ENCODE measurements at places on chromosomes 6 and 20.

GRCh38 chr20:57591289-57592229 lies 28.7 kb downstream of the ZBP1 start:
- DNase-seq = no peak

- no peak for DNase-seq
Measured at GRCh38 chr6:3871515-3871914, 22.3 kb downstream of the FAM50B start.

- no peak for DNase-seq
Measured at GRCh38 chr6:148343047-148343782, 577 bp downstream of the SASH1 start.

DNA sequence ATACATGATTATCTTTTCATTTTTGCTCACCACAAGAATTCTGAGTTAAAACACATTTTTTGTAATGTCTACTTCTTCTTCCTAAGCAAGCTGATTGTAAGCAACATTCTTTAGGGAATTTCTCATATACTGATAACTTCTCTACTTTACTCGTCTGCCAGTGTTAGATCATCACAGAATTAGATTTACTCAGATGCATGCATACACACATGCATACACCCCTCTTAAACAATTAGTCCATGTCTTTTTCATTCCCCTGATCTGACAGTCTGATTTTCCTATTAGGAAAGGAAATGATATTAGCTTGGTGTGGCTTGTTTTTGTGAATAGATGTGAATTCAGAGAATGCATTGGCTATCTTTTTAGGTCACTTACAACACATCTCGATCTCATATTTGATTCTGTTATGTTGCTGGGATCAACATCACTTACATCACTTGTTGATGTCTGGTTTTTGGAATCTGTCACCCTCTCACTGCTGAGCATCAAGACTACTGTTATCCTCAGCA lies 91.4 kb downstream of the FIG4 start:
- no peak for DNase-seq

DNA sequence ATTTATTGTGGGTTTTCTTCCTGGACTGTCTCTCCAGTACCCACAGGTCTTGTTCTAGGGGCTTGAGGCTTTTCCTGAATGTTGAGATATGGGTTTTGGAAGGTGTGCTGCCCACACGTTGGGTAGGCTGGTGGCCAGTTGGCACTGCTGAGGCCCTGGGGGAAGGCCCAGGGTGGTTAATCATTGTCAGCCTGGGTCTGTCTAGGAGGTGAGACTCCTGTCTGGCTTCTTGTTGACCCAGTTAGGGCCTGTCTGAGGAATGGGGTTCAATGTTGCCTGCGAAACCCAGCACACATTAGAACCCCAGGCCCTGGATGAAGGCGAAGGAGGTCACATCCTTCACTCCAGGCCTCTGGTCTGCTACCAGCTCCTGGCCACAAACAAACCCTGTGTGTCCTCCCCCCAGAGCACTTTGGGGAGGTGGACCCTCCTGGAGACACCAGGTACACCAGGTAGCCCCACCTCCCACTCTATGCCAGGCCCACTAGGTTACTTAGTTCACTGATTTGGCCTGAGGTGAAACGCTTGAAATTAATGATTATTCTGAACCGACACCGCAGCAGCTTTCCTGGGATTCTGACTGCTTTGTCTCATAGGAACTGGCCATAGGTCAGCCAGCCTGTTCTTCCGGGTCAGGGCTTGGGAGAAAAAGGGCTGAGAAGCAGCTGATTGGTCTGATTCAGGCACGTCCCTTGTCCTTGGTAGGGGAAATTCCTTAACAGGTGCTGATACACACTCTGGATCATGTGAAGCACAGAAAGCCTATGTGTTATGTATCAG lies 15.2 kb downstream of the DNMT3B start:
- DNase-seq = no peak

DNA sequence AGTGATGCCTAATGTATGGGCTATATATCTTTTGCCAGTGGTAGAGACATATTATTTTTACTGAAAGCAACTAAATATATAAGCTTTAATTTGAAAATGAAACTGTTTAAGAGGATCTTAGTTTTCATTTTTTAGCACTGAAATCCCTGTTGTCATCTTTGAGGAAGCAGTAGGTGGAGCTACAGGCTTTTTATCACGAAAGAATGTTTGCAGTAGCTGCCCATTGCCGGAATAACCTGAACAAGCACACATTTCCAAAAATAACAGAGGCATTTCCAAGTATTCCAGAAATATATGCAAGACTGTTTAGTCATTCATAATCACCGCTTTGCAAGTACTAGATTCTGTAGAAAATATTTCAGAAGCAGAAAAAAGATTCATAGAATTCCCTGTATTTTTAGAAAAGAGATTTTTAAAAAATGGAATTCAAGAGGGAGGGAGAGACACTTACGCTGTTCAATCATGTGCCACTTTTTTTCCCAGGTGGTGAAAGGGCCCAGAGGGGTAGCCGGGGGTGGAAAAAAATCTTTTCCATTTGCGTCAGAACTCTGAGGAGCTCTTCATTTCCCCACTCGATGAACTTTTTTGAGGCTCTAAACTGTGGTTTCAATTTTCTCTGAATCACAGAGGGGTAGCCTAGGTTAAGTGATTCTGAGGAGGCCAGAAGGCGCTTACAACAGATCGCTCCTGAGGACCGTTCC lies 142.5 kb upstream of the FERMT1 start:
- DNase-seq = no peak

DNA sequence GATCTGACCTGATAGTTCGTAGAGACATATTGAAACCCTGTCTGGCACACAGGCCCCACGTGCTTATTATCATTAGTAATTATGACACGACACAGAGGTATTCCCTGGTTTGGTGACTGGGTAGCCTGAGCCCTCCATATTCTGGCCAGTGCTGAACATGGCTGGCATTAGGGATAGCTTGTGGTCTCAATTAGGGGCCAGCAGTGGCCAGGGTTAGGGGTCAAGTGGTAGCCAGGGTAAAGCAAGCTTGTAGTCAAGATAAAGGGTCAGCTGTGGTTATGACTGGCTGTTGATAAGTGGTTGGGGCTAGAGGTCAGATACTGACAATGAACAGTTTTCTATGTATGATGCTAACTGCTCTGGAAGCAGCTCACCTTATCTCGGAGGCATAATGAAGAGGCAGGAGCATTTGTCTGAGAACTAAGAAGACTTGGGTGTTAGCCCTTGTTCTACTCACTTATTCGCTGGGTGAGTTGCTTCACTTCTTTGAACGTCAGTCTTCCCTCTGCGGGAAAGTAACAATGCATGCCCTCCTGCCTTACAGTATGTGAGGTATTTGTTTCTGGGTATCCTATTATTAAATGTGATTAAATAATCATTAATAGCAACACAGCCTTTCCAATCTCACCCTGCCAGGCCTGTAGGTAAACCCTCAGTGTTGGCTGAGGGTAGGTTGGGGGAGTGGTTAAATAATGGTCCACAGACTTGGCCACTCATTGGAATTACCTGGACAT lies 66.7 kb downstream of the VEGFA start:
- no peak for DNase-seq

GRCh38 chr20:8388707-8389106 lies 256.6 kb downstream of the PLCB1 start:
- DNase-seq = no peak

DNA sequence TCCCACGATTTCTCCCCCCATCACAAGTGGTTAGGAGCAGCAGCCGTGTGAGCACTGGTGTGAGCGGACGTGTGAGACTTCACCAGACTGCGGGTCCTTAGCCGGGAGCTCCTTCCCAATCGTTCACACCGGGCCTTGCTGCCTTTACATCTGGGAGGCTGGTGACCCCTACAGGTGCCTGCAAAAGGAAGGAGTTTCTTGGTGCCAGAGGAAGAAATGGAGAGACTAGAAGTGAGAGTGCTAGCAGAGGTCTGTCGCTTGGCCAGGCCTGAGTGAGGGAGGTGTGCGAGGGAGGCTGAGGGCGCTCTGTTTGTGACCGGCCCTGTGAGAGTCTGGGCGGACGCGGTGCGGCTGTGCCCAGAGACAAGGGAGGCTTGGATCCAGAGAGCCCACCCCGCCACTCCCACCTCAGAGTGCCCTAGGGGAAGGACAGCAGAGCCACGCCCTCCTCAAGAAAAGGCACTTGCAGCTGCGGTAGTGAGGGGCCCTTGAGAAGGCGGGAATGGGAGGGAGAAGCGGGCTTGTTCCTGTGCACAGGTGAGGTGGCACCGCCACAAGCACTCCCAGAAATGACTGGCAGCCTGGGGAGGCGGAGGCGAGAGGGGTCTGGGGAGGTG lies 10.0 kb upstream of the ARMC2 start:
- DNase-seq = no peak

- no peak for DNase-seq
Measured at GRCh38 chr6:6005051-6006005, 1.4 kb downstream of the NRN1 start.
